ENCODE measurements at places on chromosomes 5 and 9. TPM values are rescaled to one million over a fixed set of nuclear protein-coding genes. Genes with fewer than 3 reads are reported as not detected.
A peak's percentile ranks its signal among the peaks of the same experiment; 100 is the strongest.

DNA sequence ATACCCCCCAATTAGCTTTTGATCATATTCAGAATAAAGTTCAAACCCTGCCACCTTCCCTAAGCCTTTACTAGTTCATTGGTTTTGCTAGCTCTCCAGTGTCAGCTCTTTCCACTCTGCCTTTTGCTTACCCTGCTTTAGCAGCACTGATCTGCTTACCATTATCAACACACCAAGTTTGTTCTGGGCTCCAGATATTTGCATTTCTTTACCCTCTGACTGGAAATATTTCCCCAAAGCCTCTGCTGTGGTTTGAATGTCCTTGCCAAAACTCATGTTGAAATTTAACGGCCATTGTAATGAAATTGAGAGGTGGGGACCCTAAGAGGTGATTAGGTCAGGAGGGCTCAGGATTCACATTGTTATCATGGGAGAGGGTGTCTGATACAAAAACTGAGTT is 99.5 kb downstream of the GCNT1 start:
- DNase-seq = no peak

GRCh38 chr5:108481355-108481931 is 99.5 kb upstream of the FBXL17 start:
- DNase-seq = peak; percentile 39

The CRHBP gene
- total RNA-seq = not detected

DNA sequence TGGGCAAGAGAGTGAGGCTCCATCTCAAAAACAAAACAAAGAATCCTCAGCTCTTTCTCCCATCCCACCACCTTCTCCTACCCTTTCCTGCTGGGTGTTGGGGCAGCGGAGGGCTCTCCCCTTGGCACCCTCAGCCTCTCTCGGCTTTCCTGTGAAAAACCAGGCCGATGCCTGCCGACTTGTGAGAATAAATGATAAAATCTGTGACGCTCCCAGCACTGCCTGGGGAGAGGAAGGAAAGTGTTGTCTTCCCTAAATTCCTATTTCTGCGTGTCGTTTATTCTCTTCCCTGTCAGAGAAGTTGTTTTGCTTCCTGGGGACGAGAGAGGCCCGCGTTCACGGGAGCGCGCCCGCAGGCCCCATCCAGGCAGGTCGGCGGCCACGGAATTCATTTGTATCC is 19.7 kb downstream of the NEK6 start:
- DNase-seq = no peak

GRCh38 chr9:123445116-123445515 is 89.1 kb downstream of the CRB2 start:
- DNase-seq = no peak

DNA sequence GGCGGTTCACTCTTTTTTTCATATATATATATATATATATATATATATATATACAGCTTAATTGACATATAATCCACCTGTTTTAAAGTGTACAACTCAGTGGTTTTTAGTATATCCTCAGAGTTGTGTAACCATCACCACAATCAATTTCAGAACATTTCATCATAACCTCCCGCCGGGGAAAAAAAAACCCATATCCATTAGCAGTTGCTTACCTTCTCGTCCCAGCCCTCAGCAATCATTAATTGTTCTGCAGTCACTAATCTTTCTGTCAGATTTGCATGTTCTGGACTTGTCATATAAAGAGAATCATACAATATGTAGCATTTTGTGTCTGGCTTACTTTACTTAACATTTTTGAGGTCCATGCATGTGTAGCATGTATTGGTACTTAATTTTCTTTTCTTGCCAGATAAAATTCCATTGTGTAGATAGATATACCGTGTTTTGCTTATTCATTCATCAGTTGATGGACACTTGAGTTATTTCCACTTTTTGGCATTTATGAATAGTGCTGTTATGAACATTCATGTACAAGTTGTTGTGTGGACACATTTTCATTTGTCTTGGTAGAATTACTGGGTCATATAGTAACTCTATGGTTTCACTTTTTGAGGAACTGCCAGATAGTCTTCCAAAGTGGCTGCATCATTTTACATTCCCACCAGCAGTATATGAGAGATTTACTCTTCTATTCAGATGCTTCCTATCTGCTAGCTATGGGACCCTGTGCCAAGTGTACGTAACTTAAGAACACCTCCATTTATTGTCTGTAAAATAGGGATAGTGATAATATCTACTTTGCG is 3.5 kb upstream of the RNF145 start:
- no peak for DNase-seq

DNA sequence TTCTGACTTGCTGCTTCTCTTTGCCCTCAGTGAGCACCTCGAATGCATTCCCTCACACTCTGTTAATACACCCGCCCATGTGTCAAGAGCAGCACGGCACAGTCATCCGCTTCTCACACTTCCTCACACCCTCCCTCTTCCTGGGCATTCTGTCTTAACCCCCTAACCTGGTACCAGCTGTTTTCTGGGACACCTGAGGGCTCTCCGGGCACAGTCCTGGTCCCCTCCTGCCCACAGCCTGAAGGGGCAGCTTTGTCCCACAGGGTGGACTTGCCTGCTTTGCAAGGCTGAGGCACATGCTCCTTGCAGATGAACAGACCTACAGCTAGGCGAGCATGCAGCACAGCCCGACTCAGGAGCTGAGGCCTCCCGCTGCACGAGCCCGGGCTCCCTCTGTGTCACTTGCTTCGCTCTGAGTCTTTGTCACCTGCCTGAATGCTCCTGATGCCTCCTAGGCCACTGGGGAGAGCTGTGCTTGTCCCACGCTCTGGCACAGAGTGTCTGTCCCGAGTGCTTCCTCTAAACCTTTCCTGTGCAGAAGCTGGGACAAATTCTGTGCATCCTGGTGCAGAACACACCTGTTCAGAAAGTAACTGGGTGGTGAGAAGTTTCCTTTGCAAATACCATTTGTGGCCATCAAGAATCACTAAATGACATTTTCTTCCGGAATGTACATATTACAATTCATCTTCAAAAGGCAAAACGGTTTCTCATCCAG is 47.8 kb downstream of the AHRR start:
- DNase-seq = no peak

DNA sequence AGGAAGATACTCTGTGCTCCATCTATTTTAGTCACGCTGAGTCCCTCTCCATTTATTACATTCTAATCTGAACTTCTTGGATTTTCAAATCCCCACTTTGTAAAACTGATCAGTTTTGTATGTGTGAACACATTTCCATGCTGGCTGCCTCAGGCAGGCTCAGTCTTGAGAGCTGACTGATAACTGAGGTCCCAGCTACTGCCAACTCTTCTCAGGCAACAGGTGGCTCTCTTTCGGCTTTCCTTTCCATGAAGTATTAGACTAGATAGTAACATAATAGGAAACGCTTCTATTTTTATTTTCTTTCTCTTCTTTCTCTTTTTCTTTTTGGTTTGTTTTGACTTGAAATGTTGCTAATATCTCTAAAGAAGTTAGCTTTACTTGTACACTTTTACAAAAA is 138.4 kb downstream of the TARS1 start:
- DNase-seq = no peak

DNA sequence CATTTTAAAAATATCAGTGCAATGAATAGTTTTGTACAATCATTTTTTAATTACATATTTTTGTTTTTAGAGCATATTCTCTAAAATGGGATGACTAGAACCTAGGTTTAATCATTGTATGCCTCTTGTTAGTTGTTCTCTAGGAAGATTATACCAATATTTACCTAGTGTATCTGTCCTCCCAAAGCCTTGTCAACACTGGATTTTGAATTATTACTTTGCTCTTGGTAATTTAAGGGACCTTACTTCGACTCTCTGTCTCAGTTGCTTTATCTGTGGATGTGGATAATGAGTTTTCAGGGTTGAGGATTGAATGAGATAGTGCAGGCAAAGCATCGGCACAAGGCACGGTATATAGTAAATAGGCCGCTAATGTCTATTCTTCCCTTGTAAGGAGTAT is 10.9 kb upstream of the PIP5K1B start:
- DNase-seq = no peak
